ENCODE measurements at places on chromosomes 6 and 20.

DNA sequence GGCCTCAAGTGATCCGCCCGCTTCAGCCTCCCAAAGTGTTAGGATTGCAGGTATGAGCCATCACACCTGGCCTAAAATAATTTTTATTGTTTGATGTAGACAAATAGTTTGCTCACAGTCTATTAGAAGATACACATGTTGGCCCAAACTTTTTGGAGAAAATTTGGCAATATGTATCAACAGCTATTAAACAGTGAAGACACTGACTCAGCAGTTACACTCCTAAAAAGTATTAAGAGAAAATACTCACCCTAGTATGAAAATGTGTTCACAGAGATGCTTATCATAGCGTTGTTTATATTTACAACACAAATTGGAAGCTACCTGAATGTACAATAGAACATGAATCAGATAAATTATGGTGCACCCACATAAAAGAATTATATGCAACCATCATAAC is 173.1 kb downstream of the WDR27 start:
- DNase-seq, result no peak

DNA sequence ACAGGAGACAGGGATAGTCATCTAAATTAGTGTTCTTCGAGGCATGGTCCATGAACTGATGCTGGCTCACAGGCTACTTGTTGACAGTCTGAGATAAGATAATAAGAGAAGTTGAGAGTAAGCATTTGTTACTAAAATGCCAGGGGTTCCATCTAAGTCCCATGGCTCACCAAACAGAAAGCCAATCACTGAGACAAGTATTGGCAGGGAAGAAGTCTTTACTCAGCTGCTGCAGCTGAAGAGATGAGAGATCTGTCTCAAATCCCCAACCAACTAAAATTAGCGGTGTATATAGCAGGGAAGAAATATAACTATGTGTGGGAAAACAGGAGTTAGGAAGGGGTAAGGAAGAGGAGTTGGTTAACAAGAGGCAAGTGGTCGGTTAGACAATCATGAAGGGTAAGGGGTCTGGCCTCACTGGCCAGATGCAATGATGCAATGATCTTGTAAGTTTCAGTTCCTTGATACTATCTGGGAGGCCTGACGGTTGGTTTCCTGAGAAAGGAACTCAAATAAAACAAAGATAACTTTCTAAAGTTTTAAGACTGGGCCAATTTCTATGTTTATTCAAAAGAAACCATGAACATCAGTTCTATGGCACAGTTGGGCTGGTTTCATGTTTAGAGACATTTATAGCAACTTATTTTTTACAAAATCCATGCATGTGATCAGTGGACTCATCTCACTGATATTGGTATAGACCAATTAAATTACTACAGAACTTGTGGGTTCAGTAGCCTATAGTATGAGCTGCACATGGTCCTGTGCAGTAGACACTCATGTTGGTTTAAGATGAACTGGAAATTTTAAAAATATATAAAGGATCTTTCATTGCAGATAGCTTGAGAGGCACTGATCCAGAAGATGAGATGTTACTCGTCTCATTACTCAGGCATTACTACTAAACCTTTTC is 9.9 kb upstream of the HEBP2 start:
- no peak for DNase-seq

DNA sequence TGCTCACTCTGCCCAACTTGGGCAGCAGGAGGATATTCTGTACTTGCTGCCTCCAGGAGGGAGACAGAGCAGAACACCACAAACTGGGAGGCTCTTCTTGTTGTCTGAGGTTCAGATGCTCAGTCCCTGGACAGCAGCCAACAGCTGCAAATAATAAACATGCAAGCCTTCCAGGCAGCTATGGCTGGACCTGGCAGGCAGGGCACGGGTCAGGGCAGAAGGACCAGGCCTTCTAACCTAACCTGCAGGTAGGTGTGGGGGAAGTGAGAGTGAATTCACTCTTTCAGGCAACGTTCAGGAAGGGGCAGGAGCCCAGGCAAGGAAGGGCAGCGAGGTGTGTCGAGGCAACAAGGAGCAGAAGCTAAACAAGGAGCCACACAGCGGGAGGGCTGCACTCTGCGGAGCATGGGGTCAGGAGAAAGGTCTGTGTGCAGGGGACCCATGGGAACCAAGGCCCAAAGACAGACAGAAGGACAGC is 31.5 kb downstream of the NINL start:
- DNase-seq, result no peak

DNA sequence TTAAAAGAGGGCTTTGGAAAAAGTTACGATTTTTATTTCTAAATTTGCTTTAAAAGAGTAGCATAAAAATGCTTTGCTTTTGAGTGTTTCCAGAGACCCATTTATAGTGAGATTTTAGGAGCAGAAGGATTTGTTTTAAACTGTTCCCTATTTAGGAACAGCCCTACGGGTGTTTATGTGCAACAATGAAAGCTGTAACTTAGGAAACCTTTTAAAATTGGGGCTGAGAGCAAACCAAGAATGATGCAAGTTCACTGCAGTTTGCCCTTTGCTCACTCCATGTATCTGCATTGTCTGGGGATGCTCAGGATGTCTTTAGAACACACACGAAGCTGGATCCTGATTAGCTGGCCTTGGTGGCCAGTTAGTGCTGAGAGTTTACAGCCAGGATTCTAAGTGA is 40.9 kb downstream of the GHRH start:
- DNase-seq, result no peak

DNA sequence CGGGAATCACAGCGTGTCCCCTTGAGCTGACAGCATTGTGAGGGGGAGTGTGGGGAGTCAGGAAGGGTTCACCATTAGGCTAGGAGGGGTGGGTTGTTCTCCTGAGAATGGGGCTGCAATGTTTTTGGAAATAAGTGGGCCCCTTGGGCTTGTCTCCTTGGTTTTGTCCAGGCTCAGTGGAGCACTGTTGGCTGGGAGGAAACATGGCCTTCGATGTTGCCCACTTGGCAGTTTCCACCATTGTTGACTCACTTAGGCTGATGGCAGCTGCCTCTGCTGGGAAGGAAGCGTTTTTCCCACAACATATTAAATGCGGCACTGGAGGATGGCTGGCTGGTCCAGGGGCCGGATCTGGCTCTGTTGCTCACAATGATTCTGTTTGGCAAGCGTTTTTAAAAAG is 512.1 kb downstream of the QKI start:
- DNase-seq, result no peak

GRCh38 chr20:45347936-45348778 is at the start of gene SDC4:
TSS of gene SDC4 (minus strand) at chr20:45348424. CDS start at chr20:45348384, 40 bp downstream.
- peak; percentile 60 for DNase-seq

GRCh38 chr6:142886431-142887170 is 58.4 kb downstream of the HIVEP2 start:
- no peak for DNase-seq

DNA sequence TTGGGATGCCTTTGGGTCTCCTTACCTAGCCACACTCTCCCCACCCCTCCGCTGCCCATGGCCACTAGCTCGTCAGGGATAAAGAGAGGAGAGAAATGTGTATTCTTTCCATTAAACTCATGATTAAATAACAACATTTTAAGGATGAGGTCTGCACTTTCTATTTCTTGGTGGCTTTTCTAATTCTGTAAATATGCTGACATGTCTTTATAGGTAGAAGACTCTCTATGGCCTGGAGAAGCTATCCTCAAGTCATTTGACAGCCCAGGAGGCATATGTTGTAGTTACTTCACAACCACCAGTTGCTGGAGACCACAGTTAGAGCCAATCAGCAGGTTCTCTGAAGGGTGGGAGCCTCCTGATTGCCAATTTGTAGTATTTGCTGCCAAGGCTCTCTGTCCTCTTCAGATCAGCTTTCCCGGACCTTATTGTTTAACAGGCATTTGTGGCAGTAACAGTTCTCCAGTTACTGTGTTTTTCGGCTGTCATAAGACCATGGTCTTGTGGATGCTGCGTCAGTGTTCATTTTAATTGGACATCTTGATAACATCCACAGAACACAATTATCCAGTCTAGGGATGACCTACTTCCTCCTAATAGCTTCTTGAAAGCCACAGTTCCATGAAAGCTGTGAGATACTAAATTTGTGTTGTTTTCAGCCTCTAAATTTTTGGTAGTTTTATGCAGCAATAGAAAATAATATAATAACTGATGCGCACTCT is 205.0 kb upstream of the KCNQ5 start:
- DNase-seq, result no peak

DNA sequence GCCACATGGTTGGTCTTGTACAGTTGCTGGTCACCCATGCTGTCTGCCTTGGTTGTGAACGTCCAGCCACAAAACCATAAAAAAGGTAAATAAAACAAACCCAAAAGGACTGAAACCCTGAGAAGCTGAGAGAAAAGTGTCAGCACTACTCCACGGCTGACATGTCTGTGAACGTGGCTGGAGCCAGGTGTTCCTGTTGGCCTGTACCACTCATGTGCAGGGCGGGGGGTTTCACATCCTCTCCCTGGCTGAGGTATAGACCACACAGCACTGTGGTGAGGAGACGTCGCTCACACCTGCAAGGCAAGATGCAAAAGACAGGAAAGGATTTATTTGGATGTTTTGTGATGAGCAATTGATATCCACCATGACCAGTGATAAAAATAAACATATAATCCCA is 51.9 kb upstream of the MRPS10 start:
- DNase-seq, result no peak

DNA sequence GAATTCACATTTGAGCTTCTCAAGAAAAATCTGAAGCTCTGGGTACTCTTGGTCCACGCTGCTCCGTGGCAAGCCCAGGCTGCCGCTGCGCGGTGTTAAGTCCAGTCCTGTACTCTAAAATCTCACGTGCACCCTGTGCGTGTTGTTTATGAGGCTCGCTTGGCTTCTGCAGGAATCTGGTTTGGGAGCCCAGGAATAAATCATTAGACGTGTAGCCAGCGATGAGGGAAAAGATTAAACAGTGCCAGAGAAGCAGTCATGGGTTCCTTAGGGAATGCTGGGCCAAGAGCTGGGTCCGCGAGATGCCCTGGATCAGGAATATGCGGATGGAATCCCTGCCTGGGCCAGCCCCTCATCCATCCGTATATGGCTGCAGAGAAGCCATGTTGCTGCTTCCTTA is 87.3 kb downstream of the KCNB1 start:
- no peak for DNase-seq

DNA sequence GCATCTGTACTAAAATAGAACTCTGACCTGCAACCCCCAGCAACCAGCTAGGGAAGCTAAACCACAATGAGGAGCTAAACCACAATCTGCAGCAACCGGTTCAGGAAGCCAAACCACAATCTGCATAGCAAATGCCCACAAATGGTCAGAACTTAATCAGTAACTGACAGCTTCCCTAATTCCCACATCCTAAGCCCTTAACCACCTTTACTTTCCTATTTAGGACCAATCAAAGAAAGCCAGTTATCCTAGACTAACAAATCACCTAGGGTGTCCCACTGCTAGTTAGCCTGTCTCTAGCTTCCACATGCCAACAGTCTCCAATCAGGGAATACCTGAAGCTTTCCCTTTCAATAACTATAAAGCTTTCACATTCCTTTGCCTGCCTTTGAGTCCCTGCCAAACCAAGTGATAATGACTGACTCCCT is 424.6 kb upstream of the PTCHD4 start:
- DNase-seq, result no peak

GRCh38 chr6:5082487-5083306 is 2.4 kb upstream of the PPP1R3G start:
- no peak for DNase-seq

DNA sequence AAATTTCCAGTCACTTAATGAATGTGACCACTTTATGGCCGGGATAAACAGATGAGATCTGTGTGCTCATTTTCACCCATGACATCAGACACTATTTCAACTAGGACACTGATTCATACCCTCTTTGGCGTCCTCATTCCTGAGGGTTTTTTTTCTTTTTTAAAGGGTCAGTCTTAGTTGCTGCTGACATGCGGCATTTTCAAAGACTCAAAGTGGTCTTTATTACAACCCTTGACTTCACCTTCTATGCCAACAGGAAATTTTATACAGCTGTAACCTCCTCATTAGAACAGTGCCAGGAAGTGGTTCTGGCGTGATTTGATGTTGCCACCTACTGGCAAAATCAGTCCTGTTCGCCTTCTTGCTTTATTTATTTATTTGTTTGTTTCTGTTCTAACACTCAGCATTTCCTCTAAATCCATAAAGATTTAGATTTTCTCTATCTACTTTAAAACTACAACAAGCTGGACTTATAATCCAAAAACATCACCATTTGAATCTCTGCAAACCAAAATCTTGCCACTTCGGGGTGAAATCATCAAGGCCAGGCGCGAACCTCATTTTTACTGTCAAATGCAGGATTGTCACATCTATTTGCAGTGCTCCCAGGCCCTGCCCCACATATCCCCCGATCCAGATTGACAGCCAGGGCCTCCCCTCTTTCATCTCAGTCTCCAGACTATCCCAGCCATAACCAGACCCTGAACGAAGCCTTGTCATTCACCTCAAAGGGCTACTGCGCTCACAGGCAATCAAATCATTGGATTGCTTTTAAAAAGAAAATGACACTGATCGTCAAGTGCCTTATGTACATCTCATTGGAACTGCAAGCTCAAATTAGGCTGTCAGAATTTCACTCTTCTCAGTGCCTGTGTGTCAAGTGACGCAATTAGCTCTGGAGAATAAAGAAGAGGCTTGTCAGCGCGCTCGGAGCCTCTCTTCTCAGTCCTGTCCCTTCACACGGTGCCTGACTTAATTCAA is 77.5 kb downstream of the C6orf118 start:
- no peak for DNase-seq

DNA sequence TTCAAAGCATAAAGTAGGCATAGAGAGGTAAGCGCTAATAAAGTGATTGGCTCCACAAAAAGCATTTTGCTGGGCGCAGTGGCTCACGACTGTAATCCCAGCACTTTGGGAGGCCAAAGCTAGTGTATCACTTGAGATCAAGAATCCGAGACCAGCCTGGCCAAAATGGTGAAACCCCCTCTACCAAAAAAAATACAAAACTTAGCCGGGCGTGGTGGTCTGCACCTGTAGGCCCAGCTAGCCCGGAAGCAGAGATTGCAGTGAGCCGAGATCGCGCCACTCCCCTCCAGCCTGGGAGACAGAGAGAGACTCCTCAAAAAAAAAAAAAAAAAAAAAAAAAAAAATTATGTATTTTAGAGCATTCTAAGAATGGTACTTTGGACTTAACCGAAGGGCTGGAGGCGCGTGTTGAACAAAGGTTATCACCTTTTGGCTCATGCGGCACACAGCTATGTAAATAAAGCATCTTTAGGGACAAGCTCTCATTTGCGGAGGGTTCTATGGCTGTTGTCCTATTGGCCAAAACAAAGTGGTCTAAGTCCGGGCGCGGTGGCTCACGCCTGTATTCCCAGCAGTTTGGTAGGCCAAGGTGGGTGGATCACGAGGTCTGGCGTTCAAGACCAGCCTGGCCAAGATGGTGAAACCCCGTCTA is 17.4 kb downstream of the HFE start:
- no peak for DNase-seq
